Stimulated activated naive CD8-positive, alpha-beta T cell treated with anti-CD3 and anti-CD28 coated beads, Interleukin-15, Interleukin-2, amounts not matched to agents 100 U/mL and 50 U/mL, for 24 hours (primary cell): ENCODE measurements at places on chromosomes 7 and 10.
A peak's percentile ranks its signal among the peaks of the same experiment; 100 is the strongest.

- DNase-seq = no peak
Measured at GRCh38 chr10:58543141-58543540, 30.5 kb downstream of the BICC1 start.

DNA sequence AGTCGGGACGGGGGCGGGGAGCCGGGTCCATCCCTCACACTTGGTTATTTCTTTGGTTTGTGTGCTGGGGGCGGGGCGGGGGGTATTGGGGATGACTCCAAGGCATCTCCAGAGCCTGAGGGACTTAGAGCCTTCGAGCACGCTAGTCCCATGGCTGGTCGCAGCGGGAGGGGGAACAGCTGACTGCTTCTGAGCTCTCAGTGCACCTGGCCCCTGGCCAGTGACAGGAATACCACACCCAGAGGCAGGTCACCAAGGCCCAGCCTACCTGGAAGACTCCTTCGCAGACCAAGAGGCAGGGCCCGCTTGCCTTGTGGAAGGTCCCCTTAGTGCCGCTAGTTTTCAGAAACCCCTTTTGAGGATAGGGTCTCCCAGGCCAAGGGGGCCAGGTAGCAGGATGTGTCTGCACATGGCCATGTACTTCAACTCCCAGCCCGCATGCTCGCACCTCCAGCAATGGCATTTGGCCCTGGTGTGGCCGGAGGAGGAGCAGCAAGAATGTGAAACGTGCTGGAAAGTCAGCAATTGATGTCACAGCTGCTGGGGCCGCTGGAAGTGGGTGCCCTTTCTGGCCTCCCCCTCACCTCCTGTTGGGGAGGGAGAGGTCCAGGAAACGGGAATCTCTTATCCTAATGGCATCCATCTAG lies 40.3 kb downstream of the AGAP3 start:
- DNase-seq = no peak

DNA sequence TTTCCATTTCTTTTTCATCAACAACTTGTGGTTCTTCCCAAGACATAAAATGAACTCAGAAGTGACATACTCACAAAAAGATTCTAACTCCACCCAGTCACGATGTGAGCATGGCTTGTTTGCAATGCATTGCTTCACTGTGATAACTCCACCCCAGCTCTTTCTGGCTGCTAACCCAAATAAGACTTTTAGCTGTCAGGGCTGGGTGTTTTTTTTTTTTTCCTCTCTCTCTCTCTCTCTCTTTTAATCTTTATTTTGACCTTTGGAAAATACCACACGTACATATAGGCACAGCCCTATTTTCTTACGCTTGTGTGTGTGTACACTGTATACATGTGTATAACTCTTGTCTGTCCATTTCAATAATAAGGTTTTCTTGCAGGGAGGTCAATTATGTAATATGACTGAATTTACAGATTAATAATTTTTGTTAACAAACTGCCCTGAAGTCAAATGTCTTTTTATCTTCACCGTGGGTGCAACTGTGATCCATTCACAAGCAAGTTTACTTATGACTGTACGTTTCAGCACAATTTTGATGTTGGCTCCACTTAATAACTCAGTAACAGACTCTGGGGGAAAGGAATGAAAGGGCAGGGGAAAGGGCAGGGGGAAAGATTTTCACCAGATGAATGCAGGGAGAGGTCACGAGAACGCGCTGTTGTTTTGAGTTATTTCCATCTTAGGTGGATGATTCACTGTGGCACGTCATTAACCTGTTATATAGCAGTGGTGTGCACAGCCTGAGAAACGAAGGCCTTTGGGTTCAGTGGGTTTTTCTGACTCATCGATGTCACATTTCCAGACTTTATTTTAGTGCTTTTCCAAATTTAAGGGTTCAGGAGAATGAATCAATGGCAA lies 49.1 kb downstream of the APBB1IP start:
- peak; percentile 66 for DNase-seq

DNA sequence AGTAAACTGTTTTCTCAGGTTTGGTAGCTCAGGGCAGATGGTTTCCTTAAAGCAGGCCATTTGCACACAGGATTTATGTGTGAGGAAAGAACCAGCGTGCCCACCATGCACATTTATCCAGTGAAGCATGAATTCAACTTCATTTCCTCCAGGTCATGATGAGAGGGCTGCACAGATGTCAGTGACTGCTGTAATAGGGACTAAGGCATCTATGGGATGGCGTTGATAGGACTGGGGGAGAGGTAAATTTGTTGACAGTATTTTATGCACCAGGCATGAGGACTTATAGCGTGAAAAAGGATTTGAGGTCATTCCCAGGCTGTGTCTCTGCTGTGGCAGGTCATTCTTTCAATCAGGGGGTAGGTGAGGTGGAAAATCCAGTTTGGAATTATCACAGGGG lies 302.9 kb downstream of the XPNPEP1 start:
- DNase-seq = no peak

DNA sequence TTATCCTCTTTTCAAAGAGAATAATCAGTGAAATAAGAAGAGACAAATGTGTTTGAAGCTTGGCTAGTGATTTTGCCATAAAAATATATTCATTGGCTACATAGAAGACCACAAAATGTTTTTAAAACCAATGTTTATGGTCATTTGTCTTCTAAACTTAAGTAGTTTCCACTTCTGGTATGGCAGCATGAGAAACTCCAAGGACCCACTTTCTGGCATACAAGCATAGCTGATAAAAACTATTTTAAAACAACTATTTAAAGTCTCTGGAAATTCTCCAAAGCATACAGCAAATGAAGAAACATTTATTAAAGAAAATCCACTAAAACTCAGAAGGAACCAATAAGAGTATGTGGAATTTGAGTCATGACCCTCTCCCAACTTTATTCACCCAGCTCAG lies 89.2 kb upstream of the TOMM7 start:
- DNase-seq = no peak

DNA sequence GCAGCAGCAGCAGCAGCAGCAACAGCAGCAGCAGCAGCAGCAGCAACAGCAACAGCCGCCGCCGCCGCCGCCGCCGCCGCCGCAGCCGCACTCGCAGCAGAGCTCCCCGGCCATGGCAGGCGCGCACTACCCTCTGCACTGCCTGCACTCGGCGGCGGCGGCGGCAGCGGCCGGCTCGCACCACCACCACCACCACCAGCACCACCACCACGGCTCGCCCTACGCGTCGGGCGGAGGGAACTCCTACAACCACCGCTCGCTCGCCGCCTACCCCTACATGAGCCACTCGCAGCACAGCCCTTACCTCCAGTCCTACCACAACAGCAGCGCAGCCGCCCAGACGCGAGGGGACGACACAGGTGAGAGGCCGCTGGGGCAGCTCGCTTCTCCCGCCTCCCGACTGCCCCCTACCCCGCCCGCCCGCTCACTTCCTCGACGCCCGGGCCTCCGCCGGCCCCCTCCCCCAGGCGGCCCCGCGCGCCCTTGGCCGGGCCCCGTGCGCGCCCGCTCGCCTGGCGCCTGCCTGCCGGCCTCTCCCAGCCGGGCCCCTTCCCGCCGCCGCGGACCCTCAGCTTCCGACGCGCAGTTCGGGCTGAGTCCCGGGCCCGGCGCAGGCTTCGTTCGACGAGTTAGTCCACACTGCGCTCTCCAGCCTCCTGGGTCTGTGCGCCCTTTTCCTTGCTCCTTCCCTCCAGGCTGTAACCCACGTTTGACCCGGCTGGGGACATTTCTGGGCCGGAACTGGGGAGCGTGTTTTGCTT lies 882 bp downstream of the DLX6 start:
- DNase-seq = no peak

DNA sequence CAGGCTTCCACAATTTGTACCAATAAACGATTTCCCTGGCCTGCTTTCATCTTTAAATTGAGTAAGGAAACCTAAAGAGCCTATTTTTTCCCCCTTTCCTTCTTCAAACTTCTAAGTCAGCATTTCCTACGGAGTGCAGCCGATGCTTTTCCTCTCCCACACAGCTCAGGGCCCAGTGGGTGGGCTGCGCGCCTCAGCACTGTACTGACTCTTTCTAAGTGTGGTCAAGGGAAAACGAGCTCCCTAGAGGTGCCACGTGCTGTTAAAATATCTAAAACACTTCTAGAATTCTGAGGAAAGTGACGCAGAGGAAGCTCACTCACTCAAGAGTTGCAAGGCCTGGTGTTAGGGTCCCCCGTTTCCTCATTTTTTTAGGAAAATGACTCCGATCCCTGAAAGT lies 29.0 kb downstream of the STEAP1B start:
- DNase-seq = no peak

- no peak for DNase-seq
Measured at GRCh38 chr7:155324012-155324917, 26.6 kb downstream of the INSIG1 start.

- DNase-seq = no peak
Measured at GRCh38 chr10:102602272-102603045, 41.8 kb upstream of the TRIM8 start.

- no peak for DNase-seq
Measured at GRCh38 chr7:142698429-142698828, 50.8 kb upstream of the PRSS1 start.

DNA sequence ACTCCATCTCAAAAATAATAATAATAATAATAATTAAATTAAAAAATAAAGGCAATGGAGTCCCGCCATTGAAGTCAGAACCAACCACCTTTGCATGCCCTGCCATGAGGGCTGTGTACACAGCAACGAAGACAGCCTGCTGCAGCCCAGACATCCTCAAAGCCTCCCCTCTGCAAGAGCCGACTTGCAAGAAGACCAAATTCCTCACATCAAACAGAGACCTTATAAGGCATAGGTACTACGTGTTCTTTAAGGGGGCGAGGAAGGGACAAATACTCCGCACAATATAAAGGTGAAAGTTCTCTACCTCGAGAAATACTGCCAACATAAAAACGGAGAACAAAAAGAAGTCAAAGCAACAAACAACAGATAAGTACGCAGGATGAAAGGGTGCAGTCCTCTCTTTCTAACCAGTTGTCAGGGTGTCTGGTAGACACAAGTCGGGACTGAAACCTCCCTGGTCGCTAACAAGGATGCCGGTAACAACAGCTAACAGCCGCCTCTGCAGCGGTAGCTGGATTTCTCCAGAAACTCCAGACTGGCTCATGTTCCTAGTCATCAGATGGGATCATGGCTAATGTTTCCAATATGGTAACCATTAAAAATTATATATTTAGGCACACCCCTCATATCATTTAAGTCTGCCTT lies 23.6 kb downstream of the FGFR2 start:
- no peak for DNase-seq

DNA sequence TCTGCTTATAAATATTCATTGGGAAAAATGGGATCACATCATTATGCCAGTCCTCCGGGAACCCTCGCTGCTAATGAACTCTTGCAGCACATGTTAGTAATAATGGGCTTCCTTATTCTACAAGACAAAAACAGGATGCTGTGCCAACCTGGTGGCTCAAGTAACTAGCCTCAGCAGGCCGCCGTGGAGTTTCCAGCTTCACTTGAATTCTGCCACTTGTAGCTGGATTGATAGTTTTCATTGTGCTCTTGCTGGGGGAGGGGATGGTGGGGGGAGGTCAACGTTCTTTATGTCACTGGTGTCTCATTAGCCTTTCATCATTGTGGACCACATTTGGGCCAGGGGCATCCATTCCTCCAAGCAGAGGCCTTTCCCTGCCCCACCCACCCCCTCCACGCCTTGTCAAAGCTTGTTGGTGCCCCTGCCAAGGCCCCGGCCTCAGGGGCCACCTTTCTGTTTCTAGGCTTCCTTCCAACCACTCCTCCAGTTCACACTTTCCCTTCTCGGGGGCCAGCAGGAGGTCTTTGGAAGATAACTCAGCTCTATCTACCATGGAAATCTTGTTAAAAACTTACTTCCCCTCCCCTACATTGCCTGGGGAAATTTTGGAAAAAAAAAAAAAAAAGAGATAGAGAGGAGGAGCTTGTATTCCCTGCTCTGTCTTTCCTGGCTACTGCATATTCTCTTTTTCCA lies 153.9 kb downstream of the BMPER start:
- DNase-seq = no peak

GRCh38 chr10:4217653-4218052 lies 432.6 kb upstream of the KLF6 start:
- DNase-seq = no peak

- no peak for DNase-seq
Measured at GRCh38 chr10:120402147-120402766, 54.8 kb upstream of the PLPP4 start.

GRCh38 chr7:22765609-22766008 lies 38.6 kb downstream of the IL6 start:
- DNase-seq = no peak

GRCh38 chr7:150402671-150403321 lies 23.7 kb downstream of the ZNF775 start:
- no peak for DNase-seq

DNA sequence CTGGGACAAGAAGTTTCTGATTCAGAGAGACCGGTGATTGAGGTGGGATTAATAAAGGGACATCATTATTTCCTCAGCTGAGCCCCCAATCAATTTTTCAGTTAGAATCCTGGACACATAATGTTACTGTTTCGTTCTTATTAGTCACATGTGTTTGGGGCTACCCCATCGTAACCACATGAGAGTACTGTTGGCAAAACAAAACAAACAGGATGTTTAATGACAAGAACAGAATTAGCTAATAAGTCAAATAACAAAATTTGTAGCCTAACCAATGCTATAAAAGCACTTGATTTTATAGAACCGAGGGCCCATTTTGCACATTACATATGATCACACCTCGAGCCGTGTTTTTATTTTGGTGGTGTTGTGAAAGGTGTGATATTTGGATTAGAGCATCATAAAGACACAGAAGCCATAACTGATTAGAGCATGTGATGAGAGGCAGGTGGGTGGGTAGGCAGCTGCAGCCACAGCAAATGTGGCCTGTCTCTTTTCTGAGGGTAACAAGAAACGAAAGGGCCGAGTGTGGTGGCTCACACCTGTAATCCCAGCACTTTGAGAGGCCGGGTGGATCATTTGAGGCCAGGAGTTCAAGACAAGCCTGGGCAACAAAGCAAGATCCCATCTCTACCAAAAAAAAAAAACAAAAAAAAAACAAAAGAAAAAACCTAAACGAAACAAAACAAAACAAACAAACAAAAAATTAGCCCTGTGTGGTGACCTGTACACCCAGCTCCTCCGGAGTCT lies 1.8 kb upstream of the VWC2 start:
- DNase-seq = no peak

GRCh38 chr7:71313553-71313952 lies 181.6 kb downstream of the GALNT17 start:
- DNase-seq = no peak

DNA sequence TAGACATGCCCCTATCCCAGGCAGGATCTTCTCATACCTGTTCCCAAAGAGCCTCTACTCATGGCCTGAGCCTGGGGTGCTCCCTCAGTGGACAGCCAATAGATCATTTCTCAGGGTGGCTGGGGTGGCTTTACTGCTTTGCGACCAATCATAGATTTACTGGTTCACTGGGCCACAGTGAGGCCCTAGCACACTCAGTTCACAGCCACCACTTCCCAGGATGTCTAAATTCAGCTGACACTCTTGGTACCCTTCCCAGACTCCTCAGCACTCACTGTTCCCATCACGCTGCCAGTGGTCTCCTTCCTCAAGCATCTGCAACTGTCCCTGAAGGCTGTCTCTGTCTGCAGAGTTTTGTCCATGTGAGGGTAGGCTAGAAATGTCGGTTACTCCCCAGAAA lies 50.6 kb downstream of the ARHGAP22 start:
- no peak for DNase-seq

GRCh38 chr7:102396710-102397019 lies 502 bp downstream of the PRKRIP1 start:
- DNase-seq = no peak

GRCh38 chr7:155316427-155317113 lies 18.9 kb downstream of the INSIG1 start:
- no peak for DNase-seq
